ENCODE measurements at places on chromosomes 1 and 21.

GRCh38 chr1:228937851-228938536 lies 202.7 kb downstream of the RHOU start:
- no peak for DNase-seq

DNA sequence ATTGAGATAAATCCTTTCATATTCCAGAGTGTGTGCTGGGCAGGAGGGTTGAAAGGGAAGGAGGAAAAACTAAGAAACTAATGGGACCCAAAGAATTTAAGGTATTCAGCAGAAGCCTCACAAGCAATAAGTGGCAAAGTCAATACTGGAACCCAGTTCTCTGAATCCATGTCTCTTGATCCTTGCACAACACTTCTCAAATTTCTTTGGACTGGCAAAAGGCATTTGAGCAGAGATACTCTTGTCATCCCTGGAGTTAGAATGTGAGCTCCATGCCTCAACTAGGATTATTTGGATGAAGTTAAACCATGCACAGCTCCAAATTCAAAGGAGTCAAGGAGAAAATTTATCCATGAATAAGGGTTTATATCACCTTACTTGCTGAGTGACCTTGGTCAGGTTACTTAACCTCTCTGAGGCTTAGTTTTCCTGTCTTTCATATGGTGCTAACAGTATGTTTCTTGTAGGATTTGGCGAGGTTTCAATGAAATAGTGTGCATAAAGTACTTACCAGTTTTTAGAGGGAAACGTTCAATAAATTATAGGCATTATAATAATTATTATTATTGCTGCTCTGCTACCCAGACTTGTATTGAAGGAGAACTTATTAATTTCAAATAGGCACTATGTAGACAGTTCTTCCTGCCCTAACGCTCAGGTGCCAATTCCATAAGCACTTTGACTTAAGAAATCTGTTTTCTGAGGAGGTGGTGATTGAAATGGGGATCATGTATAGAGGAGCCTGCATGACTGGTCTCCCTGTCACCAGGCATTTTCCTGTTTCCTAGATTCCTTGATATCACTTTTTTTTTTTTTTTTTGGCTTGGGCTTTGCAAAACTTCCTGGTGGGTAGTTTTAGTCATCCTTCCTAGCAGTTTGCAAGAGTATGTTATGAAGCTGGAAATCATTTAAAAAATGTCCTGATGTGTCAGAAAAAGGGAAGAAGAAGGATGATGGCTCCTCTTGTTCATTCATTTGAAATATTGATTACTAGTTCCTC lies 125.0 kb upstream of the JUN start:
- no peak for DNase-seq

DNA sequence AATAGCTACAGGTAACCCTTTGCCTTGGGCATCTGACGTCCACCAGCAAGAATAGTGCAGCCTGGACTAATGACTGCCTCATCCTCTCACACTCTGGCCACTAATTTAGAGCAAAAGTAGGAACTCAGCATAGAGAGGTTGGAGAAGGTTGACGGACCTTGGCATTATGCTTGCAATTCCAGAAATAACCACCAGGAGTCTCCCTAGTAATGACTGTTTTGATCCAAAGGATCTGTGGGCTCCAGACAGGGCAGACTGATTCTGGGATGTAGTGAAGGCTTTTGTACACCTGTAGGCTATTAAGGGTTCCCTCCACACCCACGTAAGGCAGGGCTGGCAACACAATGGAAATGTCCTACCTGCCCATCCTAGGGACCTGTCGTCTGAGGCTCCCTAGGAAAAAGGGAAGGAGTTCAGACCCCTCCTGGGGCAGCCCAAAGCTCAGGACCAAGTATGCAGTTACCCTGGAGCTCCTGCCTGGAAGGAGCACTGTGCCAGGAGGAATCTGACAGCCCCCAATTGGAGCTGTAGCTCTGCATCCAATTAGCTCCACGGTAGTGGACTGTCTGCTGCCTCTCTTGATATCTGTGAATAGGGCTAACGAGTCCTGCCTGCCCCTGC lies 91.0 kb upstream of the TMEM51 start:
- DNase-seq = no peak

- no peak for DNase-seq
These were observed 66.4 kb downstream of the LUZP1 start for GRCh38 chr1:23102289-23102688.

DNA sequence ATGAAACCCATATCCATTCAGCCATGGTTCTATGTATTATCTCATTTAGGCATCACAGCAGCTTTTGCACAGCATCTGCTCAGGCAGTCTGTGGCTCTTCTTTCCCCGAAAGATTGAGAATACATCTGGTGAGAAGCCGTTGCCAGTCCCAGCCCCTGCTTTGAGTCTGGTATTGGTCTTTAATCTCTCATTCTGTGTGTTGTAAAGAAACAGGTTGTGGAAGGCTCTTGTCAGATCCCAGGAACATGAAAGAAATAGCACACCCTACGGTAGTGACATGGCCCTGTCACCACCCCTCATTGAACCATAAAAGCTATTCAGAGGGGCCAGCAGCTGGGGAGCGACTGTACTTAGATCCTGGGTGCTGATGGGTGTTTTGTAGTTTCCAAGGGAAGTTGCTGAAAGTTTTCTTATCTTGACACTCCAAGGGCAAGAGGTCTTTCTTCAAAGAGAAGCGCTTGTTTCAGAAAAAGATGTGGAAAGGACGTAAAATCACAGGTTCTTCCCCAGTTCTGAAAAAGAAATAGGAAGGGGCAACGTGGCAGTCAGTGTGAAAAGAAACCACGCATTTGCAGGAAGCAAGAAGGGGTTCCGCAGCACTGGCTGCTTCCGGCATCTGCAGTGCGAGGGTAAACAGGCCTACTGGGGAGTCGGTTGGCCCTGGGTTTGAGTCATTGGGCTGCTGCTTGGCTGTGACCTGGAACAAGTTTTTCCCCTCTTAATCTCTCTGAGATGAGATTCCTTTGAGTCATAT lies 145.0 kb downstream of the DHRS3 start:
- no peak for DNase-seq

- DNase-seq = no peak
These were observed 9.7 kb upstream of the TENT5C start for GRCh38 chr1:117596023-117596720.

GRCh38 chr21:21751286-21751685 lies 753.1 kb downstream of the NCAM2 start:
- no peak for DNase-seq

DNA sequence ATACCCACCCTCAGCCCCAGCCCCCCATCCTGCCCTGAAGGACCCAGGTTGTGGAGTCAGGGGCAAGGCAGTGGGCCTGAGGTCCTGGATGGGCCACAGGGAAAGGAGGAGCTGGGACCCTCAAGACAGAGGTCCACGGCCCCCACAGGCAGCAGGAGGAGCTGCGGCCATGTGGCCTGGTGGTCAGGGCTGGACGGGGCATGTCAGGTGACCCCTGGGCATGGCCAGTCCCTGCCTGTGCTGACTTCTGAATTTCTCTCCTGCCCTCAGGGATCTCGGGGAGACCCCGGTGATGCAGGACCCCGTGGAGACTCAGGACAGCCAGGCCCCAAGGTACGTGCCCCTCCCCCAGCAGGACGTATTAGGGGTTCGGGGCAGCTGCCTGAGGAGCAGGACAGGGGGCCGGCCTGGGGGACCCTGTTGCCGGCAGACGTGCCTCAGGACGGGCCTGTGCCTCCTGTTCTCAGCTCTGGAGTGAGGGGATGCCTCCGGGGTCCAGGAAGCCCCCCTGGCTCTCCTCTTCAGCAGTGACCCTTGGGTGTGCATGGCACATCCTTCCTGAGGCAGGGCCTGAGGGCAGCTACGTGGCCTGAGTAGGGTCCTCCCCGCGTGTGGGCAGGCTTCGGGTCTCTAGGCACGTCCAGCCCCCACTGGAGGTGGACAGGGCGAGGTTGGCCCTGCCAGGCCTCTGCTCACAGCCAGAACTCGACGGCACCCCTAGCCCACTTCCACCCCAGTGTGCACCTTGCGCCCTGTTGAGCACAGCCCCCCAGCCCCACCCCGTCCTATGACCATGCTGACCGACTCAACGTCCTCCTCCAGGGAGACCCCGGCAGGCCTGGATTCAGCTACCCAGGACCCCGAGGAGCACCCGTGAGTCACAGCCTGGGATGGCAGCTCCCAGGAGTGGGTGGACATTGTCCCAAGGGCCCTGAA lies 23.6 kb downstream of the COL6A2 start:
- DNase-seq = no peak

DNA sequence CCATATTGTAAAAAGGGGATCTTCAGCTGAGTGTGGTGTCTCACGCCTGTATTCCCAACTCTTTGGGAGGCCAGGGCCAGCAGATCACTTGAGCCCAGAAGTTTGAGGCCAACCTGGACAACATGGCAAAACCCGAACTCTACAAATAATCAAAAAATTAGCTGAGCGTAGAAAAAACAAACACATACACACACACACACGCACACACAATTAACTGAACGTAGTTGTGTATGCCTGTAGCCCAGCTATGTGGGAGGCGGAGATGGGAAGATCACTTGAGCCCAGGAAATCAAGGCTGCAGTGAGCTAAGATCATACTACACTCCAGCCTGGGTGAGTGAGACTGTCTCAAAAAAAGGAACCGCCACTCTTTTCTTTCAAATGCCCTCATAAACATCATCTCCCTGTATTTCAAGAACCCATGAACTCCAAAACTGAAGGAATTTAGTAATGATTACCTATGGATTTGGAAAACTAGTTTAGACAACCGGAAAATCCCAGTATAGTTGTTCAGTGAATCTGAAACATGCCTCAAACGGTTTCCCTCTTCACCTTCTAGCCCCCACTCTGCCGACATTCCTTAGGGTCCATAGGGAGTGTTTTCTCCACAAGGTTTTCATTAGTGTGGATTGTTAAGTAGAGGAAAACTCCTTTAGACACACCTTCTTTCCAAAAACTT lies 4.5 kb downstream of the TXNIP start:
- DNase-seq = no peak

DNA sequence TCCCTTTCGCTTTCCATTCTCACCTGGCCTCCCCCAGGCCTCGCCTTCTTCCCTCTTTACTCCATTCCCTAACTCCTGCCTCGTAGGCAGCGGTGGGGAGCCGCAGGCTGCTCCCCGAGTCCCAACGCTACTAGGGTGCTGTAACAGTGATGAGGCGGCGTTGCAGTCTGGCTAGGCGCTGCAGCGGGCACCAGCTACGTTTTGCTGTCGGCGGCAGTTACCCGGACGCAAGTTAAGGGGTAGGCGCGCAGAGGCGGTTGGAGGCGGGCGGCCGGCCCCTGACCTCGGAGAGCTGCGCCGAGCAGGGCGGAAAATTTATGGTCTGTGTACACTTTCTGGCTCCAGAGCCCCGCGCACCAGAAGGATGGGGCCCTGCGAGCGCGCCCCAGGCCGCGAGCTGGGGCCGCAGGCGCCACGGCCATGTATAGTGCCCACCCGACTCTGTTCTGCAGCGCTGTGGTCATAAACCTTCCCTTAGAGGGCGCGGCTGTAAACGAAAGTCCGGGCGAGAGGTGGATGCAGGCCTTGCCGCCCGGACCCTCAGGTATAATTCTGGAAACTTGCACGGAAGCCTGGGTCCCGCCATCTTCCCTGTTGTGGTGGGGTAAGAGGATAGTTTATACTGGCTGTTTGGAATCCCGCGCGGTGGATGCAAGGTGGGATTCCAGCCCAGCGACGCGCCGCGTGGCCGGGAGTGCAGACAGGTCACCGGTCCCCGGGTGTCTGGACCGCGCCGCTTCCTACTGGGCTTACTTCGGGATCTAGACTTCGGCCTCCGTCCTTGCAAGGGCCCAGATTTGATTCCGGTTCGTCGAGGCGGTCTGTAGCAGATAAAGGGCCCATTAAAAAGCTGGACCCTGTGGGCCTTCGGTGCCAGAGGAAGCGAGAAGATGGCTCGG lies 15.0 kb downstream of the HLX start:
- DNase-seq = no peak

- no peak for DNase-seq
These were observed 49.6 kb upstream of the KDM4A start for GRCh38 chr1:43600033-43601020.

DNA sequence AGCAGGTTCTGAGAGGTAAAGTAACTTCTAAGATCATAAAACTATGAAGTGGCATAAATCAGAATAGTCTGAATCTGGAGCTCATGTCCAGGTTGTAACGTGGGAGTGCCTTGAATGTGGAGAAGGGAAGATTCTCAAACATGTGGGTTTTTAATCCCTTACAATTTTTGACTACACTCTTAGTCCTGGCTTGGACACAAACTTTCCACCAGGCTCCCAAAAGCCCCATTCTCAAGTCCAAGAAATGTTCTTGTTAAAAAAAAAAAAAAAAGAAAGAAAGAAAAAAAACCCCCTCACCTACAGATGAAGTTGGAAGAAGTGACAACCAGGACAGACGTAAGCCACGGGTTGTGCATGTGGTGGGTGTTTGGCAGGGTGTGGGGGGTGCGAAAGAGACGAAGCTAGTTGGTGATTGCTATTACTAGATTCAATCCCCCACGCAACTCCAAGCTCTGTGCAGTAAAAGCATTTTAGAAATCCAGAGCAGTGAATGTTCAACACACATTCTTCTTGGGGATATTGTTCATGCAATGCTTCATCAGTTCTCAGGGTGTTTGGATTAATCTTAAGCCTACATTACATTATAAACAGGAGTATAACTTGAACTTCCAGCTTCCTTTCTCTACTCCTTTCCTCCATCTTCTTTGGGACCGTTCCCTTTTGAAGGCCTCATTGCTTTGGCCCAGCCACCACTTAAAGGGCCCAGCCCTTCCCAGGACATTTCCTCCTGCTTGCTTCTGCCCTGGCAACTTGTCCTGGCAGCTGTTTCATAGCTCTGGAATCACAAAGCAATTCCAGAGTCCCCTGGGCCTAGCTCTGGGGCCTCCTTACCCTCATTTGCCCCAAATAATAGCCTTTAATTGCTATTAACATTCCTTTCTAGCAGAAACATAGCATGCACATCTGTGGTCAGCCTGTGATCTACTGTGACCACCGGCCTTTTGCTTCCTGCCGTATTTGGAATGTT lies 41.8 kb downstream of the PHC2 start:
- DNase-seq = no peak

- no peak for DNase-seq
These were observed 14.6 kb downstream of the CHIT1 start for GRCh38 chr1:203214871-203215270.

DNA sequence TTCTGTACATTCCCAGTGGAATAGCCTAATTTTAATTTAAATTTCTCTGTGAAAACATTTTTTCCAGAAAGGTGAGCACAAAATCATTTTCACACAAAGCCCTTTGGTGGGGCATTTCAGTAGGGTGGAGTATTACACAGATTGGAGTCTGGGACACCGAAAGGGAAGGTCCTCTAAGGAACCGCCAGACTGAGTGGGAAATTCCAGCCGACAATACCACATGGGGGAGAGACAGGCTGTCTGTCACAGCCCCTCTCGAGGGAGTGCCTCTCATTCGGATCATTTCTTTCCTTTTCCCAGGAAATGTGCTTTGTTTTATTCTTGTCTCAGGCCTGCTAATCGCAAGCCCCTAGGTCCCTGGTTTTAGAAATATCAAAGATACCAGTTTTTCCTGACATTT lies 150.6 kb upstream of the HOOK1 start:
- DNase-seq = no peak

GRCh38 chr1:60911966-60912697 lies 170.2 kb upstream of the NFIA start:
- no peak for DNase-seq

Data from COLO829 (cell line).